ENCODE measurements at places on chromosomes 3 and 15.

DNA sequence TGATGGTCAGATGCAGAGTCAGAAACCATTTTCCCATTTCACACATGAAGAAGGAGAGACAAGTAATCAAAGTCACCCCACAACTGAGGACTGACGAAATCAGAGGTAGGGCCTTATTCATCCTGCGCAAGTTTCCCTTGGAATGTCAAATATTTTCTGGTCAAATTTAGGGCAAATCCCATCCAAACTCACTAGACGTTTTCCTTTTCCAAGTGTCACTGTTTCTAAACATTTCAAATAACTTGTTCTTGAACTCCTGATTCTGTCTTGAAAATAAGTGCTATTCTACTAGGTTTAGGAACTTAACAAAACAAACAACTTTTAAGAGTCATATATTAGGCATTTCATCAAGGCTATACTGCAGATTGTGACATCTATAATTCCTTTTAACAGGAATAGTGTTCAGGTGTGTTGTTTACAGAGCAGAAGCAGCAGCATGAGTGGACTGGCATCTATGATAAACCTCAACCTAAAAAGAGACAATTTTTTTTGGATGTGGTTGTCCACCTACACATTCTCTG lies 40.7 kb downstream of the SUMF1 start:
- DNase-seq = no peak

DNA sequence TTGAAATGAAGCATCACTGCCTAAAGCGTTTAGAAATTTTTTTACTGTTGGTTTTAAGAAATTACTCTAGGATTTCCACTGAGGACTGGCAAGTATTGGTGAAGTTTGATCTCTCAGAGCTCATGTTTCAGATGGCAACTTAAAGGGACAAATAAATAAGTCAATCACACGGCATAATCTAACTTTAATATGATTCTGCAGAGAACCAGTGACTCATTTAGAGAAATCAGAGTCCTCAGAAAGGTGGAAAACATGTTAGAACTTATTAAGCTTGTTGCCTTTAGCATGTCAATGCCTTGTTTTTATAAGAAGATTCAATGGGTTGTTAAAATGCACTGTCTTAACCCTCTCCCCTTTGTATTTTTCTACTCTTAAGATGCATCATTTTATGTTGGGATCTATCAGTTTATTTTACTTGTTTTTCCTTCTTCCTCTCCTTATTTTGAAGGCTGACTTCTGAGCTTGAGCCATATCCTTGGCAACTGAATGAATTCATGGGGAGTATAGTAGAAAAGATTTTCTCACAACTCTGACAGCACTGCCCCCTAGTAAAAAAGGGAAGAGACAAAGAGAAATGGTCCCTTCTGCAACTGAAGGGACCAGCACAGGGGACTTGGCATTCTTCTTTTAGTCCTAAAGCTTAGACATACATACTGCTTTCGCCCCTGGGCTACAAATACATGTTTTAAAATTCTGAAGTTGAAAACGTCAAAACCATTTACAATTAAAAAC lies 431.2 kb downstream of the LPP start:
- no peak for DNase-seq

DNA sequence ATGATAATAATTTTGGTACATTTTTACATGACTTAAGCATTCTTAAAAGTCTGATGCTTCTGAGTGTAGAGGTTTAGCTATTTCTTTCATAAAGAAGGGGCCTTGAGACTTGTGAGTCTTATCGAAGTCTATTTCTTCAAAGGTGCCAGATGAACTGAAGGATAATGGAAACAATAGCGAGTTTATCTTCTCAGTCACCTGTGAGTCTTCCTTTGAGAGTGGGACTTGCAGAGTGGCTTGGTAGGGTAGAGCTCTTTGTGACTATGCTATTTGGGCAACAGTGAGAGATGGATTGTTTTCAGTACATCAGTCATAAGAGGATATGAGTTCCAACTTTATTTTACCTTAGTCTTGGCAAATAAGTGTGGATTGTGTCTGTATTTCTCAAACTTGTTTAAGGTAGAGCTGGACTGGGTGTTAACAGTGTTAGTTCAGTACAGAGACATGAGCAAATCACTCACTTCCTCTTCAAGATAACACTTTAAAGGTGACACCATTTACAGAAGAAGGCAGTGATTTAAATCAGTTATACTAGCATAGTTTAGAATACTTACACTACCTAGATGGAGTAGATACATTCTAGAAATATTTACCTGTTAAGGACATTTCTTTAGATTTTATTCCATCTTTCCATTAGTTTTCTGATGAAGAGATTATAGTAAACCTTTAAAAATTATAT lies 3.2 kb downstream of the AKAP13 start:
- DNase-seq = no peak

GRCh38 chr3:53200501-53201498 lies 39.8 kb downstream of the PRKCD start:
- no peak for DNase-seq

GRCh38 chr3:4935347-4935746 lies 43.9 kb upstream of the BHLHE40 start:
- no peak for DNase-seq

GRCh38 chr3:37479981-37480380 lies 305.6 kb upstream of the LRRFIP2 start:
- DNase-seq = no peak

DNA sequence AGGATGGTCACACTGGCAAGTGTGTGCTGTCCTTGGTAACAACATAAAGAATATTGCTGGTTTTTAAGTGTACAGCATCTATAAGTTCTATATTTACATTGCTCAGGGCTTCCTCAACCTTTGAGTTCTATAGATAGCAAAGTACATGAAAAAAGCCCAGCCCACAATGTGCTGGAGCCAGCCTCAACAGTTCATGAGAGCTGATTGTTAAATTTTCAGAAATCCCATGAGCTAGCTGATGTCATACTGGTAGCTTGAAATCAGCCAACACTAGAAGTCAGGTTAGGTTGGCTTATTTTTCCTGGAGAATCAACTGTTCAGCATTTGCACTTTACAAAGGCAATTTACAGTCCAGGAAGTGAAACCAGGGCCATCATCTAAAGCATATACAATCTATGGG lies 102.8 kb downstream of the STRIT1 start:
- DNase-seq = no peak

DNA sequence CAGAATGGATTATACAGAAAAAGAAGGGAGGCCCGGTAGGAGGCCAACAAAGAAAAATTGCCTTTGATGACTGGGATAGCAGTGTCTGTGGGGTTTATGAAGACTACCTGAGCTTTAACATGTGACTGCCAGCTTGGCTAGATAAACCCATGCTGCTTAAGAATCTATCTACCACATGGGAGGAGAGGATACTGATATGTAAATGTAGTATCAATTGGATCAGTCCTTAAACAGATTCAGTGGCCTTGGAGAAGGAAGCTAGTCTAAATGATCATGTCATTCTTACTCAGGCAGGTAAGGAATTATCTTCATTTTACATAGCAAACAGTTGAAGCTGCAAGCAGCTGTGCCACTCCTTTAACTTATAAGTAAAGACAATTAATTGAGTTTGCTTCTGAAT lies 50.0 kb upstream of the SYNPR start:
- no peak for DNase-seq

Measured in NCI-H187 (cell line).